ENCODE measurements at places on chromosomes 2 and 18. TPM values are rescaled to one million over a fixed set of nuclear protein-coding genes. Genes with fewer than 3 reads are reported as not detected.

GRCh38 chr2:10581021-10581420 is 108.8 kb downstream of the NOL10 start:
- no peak for DNase-seq

GRCh38 chr2:53230691-53231090 is 536.9 kb upstream of the CHAC2 start:
- DNase-seq: no peak

DNA sequence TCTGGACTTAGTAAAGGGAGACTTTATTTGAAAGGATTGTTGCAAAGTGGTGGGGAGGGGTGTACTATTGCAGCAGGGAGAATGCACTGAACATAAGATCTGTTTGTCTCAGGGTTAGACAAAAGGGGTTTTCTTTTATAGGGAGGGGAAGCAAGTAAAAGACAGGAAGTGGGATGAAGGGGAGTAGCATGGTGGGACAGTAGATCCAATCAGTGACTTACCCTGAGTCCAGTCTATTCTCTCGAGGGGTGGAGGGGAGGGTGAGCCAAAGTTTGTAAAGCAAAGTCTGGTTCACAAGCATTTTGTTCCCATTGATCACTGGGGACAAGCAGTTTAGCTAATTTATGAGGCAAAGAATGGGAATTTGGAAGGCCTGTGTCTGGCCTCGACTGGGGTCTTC is 35.0 kb upstream of the CYP27C1 start:
- DNase-seq: no peak

DNA sequence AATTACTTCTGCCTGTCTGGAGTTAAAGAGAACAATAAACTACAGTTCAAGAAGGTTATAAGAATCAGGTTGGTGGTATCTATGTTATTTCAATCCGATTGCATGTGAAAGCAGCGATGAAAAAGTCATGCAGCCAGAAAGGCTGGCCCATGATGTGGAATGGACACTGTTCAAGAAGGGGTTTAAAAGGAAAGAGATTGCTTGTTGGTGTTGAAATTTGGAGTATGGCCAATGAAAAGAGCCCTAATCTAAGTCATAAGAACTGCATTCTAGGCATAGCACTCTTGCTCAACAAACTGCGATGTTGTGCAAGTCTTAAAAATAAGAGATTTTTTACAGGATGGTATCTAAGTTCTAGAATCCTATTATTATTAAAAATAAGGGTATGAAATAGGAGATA is 61.3 kb downstream of the EFEMP1 start:
- no peak for DNase-seq

GRCh38 chr18:46046126-46046525 is 25.9 kb downstream of the PSTPIP2 start:
- DNase-seq: no peak

GRCh38 chr2:109272461-109272860 is 143.5 kb downstream of the SH3RF3 start:
- DNase-seq: no peak

DNA sequence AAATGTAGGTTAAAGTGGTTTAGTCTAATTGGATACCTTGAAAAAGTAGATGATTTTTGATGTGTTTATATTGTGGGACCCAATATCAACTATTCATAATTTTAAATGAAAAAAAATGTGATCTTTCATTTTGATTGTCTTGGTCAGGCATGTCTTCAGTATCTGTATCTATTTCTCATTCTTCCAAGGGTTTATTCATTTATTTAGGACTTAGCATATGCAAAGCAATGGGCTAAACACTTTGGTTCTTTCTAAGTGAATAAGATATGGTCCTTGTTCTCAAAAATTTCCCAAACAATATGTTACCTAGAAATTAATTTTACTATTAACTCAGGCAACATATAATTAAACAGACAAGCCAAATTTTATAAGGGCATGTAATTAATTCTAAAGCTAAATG is 49.1 kb downstream of the CSRNP3 start:
- DNase-seq: no peak

DNA sequence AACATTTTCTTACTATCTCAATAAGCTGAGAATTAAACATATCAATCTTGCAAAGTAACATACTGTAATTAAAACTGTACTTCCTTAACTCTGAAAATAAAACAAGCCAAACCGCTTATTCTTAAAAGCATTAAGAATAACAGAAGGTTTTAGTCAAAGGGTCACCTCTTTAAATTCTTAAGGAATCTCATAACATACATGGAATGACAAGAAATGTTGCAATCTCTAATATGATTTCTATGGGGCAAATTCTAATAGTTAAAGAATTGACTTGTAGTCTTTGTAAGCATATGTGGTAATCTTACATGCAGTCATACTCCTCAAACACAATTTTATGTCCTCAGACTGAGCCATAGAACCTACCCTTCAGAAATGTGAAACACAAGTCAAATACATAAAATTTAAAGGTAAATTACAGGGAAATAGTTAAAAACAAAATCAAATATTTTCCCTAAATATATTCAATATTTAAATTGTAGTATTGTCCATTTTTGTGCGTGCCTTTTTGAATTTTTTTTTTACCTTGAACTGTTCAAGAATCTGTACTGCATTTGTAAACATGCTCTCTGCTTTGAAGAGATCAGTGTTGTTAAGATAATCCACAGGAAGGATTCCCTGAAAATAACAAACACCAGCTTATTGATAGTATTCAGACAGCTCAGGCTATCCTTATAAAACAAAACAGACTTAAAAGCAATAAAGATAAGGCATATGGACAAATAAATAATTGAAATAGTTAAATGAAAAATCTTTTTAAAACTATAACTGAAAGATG is 48.2 kb downstream of the PIGN start:
- DNase-seq: no peak

GRCh38 chr18:65592435-65592834 is 158.4 kb upstream of the CDH7 start:
- no peak for DNase-seq

TMBIM1 gene
- 342 TPM for total RNA-seq

SIX3 gene
- total RNA-seq: not detected

ING5 gene
- total RNA-seq: 18.7 TPM

LONRF2 gene
- 1.6 TPM for total RNA-seq

PRADC1 gene
- 27.1 TPM for total RNA-seq

KYNU gene
- total RNA-seq: 35.5 TPM

NEU2 gene
- total RNA-seq: not detected

CPLX4 gene
- not detected for total RNA-seq

SP140L gene
- 4.8 TPM for total RNA-seq

RUFY4 gene
- not detected for total RNA-seq

ASXL3 gene
- 0.18 TPM for total RNA-seq

EML4 gene
- total RNA-seq: 22.1 TPM

PROM2 gene
- 184 TPM for total RNA-seq

GCG gene
- not detected for total RNA-seq

PSMA8 gene
- not detected for total RNA-seq

Measured in esophagus squamous epithelium (tissue), 5 donors.